ENCODE measurements at places on chromosomes 2 and 18.

DNA sequence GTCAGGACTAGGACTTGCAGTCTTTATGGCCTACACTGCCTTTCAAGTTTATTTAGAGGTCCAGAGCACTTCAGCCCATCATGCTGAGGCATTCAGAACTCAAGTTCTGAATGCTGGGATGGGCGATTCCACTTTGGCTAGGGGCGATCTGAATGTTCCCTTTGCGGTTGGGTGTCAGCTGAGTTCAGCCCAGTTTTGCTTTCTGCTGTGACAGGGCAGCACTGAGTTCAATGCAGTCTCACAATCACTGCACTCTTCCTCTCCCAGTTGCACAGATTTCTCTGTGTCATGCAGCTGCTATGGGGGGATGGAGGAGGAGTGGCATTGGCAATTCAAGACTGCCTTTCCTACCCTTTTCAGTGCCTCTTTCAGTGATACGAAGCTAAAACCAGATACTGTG, 1232.0 kb upstream of the FAM98A start:
- DNase-seq: no peak

DNA sequence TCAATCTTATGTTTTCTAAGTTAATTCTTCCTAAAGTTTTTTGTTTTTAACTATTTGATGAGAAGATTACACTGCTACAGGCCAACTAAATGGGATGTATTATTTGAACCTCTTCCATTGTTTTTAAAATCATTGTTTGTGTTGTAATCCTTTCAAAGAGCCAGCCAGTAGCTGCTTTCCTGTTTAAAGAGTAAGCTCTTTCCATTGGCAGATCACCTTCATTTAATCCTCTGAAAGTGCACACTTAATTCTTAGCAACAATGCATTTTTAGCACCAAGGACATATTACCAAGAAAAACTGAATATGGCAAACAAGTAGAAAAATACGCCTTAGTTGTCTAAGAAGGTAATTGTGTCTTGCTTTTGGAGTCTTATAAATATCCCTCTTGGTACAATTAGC, 54.0 kb downstream of the MEIS1 start:
- DNase-seq: no peak

GRCh38 chr2:213284105-213285090, at the start of gene SPAG16:
TSS of gene SPAG16 (plus strand) at chr2:213284464.
- peak; percentile 97 for DNase-seq

- DNase-seq: no peak
These were observed 71.2 kb downstream of the NABP1 start for GRCh38 chr2:191749181-191749540.

GRCh38 chr2:155310589-155310988, 612.1 kb downstream of the KCNJ3 start:
- no peak for DNase-seq

DNA sequence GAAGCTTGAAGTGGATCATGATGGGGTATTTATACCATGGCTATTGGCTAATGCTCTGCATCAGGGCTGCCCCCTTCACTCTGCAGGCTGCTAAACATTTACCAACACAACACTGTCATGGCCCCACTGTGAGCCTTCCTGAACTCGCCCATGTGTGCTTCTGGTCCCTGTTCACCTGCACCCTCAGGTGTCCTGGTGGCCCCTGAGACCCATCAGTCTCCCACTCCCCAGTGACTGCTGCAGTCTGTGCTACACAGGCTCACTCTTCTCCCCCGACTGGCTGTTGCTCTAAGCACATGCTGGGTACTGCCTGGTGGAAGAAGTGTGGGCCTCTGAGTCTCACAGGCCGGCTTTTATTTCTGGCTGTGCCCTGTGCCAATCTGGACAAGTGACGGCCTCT, 183.0 kb upstream of the HS6ST1 start:
- DNase-seq: no peak

DNA sequence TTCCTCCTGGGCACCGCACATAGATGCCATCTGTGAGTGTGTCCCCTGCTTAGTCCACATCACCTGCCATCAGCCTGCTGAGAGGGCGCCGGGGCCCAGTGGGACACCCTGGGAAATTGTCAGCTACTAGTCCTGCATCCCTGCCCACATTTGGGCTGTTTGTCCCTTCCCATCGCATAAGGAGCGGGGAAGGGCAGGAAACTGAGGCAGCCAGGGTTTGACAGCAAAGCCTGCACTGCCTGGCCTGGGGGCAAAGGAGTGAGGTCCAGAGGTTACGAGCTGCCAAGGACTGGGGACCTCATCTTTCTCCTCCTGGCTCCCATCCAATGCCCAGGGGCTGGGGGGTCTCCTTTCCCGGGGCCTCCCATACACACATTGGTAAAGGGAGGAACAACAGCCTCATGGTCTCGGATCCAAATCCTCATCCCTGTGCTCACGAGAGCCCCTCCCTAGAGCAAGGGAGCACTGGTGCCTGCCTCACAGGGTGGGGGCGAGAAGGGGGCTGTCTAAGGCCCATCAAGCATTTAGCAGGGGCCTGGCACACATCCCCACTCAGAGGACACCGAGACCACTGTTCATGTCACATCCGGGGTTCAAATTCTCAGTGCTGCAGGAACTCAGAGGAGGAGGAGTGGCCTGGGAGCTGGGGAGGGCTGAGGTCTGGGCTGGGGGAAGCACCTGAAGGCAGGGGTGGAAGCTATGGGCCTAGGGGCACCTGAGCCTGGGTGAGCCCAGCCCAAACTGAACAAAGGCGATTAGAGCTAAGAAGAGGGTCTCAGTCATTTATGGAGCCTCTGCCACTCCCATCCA, 113.8 kb downstream of the SMAD7 start:
- DNase-seq: no peak

- DNase-seq: no peak
These were observed 84.8 kb upstream of the CRIM1 start for GRCh38 chr2:36270758-36271157.

DNA sequence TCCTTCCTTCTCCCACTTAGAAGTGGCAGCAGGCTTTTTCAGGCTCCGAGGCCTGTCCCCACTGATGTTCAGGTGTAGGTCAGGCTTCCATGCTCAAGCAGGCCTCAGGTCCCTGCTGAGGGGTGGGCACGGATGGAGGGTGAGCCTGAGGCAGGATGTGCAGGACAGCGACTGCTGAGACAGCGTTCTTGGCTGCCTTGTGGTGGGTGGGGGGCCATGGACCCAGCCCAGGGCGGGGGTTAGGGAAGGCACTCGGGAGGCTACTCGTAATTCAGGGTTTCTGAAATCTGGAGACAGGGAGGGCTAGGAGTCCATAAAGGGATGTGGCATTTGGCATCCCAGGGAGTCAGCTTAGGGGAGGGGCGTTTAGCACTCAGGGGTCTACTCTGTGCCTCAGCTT, 30.3 kb downstream of the COLEC11 start:
- no peak for DNase-seq
